Hematopoietic multipotent progenitor cell treated with erythropoietin and hydrocortisone succinate and interleukin-3 and kit ligand, for 6 days (in vitro differentiated cells): ENCODE measurements at places on chromosomes 1 and 21.
A peak's percentile ranks its signal among the peaks of the same experiment; 100 is the strongest.

DNA sequence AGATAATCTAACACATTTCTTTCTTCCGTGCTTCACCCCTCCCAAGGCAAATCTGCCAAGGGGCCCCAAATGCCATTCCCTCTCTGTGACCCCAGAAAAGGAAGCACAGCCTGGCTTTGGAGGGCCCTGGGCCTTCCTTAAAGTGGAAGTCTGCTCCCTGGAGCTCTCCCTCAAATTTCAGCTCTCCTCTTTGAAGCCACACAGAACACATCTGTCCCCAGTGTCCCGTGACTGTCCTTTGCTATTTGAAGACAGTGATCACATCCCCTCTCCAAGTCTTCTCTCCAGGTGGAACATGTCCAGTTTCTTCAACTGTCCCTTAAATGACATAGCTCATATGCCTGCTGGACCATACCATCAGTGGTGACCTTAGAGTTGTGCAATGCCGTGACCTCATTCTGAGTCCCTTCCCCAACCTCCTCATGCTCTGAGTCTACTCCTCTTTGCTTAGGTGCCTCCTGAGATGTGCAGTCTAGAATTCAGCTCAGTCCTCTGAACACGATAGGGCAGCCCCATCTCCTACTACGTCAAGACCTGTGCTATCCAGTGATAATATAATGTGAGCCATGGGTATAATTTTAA lies 18.4 kb upstream of the FOXO6 start:
- DNase-seq = no peak

DNA sequence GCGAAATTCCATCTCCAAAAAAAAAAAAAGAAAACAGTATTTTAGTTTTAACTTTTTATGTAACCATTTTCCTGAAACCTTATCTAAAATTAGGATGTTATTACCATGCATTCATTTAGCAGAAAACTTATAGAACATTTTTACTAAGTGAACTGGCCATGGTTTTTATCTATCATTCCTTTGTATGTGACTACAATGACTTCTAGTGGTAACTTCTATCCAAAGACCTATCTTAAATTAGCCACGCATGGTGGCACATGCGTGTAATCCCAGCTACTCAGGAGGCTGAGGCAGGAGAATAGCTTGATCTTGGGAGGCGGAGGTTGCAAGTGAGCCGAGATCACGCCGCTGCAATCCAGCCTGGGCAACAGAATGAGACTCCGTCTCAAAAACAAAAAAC lies 11.4 kb downstream of the GGPS1 start:
- DNase-seq = peak; percentile 60

DNA sequence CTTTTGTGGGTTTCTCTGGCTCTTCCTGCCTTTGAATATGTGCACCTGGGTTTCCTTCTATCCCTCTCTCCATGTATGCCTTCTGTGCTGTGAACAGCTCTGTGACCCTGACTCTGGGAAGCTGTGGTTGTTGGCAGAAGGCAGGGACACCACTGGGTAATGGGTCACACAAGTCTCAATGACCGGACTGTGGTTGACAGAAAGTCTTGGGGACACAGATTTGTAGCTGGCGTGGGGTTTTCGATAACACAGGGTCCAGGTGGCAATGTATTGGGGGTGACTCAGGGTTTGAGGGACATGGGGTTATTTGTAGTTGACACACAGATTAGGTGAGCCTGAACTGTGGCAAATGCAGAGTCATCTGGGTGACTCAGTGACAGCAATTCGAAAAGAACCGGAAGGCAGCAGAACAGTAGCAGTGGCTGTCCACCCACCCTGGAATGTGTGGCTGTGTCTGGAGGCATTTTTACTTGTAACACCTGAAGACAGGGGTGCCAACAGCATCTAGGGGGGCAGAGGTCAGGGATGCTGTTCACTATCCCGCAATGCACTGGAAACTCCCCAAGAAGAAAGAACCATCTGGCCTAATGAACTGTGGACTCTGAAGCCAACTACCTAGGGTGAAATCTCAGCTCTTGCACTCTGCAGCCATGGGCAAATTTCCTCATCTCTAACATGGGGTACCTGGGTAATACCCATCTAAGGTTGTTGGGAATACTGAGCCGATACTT lies 13.0 kb upstream of the SLC6A9 start:
- DNase-seq = no peak

DNA sequence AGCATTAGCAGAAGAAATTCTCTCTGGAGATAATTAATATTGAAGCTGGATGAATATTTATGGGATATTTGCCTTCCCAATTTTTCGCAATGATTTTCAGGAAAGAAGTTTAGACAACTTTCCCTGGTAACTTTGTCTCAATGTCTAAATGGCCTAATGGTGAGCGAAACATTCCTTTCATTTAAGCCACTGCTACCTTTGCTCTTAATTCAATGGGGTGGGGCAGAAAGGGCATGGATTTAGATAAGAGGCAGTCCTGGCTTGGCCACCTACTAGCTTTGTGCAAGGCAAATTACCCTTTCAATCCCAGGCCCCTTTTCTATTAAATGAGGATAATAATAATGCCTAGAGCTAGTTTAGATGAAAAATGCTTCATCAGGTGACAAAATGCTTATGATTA lies 27.1 kb upstream of the LYST start:
- DNase-seq = no peak

GRCh38 chr1:109299558-109300343 lies 7.1 kb downstream of the MYBPHL start:
- DNase-seq = no peak

DNA sequence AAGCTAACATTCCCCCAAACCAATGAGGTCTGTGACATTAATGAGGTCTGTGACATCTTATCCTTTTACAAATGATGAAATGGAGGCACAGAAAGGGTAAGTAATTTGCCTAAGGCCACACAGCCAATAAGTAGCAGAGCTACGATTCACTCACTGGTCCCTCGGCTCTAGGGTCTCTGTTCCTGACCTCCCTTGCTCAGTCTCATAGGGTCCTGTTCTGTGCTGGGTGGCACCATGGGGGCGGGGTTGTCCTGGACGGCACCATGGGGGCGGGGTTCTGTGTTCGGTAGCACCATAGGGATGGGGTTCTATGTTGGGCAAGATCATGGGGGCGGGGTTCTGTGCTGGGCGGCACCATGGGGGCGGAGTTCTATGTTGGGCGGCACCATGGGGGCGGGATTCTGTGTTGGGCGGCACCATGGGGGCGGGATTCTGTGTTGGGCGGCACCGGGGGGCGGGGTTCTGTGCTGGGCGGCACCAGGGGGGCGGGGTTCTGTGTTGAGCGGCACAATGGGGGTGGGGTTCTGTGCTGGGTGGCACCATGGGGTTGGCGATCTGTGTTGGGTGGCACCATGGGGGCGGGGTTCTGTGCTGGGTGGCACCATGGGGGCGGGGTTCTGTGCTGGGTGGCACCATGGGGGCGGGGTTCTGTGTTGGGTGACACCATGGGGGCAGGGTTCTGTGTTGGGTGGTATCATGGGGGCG lies 55.6 kb downstream of the CLSTN1 start:
- DNase-seq = peak; percentile 74

DNA sequence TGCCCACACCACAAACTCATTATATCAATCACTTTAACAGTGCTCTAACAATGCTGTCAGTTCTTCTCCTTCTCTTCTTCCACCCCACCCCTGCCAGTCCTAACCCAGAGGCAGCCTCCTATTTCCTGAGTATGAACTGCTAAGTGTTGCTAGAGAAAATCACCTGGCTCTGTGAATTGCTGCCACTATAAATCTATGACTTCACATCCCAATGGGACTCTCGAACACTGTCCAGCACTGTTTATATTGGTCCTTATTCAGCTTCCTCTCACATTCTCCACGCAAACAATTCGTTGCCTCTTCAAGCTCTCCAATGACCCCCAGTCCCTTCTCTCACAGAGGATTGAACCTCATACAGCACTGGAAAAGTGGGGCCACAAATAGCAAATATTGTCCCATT lies 27.0 kb upstream of the USH2A start:
- no peak for DNase-seq

GRCh38 chr1:26352338-26352679 lies 1.6 kb downstream of the CRYBG2 start:
- no peak for DNase-seq

GRCh38 chr1:157978586-157979403 lies 14.7 kb upstream of the KIRREL1 start:
- DNase-seq = no peak

DNA sequence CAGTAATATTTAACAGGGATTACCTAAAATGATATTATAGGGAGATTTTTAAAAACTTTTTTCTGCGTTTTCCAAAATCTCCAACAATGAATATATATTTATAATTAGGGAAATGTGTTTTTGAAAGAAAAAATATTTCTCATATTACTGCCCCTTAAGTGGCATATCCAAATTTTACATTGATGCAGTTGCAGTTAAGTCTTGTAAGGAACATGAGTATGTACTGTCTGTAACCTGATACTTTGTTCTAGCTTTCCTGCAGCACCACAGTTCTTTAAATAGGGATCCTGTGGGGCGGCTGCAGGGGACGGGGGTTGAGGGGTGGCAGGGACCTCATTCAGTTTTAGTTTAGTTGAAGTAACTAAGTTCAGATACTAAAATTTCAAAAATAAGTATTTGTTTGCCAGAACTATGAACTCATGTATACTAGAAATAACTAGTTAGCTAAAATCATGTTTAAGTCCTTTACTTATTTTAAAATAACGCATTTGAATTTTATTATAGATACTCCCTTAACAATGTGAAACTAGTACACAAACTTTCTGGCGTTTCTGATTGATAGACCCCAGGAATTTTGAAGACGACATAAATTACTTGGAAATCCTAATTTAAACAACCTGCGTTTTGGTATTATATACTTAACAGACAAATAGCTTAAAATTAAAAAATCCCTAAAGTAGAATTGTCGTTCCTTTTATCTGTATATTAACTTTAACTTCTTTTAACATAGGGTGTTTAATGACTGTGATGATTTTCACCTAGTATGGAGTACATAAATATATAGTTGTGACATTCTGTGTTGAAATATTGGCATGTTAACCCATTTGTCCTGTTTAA lies 639 bp upstream of the DNAJB4 start:
- peak; percentile 88 for DNase-seq

GRCh38 chr1:177978530-177978929 lies 8.7 kb upstream of the SEC16B start:
- no peak for DNase-seq

- DNase-seq = peak; percentile 26
Observed at GRCh38 chr1:231628207-231628876, 1.8 kb downstream of the DISC1 start.

DNA sequence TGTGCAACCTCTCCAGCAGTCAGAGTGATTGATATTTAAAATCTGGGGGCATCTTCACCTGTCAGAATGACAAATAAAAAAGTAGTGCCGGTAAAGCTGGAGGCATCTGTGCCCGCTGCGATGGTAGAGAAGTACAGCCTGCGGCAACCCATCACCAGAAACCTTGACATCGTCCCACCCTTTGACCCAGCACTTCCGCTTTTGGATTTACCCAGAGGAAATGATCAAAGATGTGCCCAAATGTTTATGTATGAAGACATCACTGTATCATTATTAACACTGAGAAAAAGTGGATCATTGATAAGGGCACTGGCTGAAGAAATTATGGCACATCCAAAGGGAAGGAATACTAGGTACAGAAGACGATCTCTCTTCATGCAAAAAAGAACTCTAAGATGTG lies 96.0 kb downstream of the PGBD5 start:
- DNase-seq = no peak

- no peak for DNase-seq
Observed at GRCh38 chr1:81029266-81029665, 771.5 kb upstream of the ADGRL2 start.

DNA sequence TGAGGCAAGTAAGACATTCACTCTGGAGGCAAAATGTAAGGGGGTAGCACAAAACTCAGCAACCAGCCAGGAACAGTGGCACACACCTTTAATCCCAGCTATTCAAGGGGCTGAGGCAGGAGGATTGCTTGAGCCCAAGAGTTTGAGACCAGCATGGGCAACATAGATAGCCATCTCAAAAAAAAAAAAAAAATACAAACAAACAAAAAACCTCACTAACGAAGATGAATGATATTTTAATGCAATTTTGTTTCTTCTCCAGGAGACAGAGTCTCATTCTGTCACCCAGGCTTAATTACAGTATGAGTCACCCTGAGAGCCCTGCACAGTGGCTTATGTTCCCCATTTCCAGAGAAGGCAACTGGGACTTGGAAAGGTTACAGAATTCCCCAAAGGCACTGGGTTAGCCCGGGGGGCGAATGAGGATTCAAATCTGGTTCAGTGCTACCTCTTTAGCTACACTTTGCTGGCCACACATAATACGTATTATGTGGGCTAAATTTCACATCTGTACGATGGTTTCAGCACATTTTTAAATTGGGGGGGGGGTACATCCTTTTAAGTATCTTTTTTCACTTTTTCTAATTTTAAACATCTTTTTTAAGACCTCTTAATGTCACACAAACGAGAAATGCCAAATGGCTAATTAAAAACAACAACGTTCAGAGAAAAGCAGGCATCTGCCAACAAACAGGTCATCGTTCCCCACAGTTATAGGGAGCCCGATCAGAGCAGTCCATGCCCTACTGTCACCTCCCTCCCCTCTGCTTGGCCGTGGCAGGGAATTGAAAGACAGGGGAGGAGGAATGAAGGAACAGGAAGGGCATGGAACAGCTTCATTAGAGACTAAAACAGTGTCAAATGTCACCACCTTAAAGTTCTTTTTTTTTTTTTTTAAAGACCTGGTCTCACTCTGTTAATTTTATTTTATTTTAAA lies 3.5 kb downstream of the CELA2A start:
- DNase-seq = no peak

DNA sequence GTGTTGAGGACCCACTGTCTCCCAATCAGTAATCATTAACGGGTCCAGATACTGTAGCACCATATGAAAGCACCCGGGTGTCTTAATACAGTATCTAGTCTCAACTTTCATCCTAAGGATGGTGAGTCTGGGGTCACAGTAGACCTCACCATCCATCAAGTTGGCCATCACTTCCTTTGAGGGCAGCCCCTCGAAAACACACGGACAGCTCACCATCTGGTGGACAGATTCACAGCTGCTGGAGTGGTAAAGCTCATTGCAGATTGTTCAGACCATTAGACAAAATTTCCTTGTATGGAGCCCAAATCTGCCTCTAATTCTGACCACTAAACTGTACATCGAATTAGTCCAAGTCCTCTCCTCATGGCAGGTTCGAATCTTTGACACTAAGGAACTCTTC lies 123.1 kb downstream of the PGBD5 start:
- DNase-seq = peak; percentile 10

DNA sequence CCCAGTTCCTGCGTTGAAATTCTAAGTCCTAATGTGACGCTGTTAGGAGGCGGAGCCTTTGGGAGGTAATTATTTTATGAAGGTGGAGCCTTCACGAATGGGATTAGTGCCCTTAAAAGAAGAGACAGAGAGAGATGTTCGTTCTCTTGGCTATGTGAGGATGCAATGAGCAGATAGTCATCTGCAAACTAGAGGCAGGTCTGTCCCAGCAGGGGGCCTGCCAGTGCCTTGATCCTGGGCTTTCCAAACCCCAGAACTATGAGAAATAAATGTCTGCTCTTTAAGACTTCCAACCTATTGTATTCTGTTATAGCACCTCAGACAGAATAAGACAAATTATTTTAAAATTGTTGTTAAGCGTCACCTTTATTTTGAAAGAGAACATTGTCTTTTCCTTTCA lies 123.1 kb upstream of the KCNJ6 start:
- peak; percentile 1 for DNase-seq

GRCh38 chr1:149843431-149844041 lies 55.8 kb upstream of the BOLA1 start:
- DNase-seq = peak; percentile 62
